ENCODE measurements at places on chromosomes 2 and 18. TPM values are rescaled to one million over a fixed set of nuclear protein-coding genes. Genes with fewer than 3 reads are reported as not detected.

DNA sequence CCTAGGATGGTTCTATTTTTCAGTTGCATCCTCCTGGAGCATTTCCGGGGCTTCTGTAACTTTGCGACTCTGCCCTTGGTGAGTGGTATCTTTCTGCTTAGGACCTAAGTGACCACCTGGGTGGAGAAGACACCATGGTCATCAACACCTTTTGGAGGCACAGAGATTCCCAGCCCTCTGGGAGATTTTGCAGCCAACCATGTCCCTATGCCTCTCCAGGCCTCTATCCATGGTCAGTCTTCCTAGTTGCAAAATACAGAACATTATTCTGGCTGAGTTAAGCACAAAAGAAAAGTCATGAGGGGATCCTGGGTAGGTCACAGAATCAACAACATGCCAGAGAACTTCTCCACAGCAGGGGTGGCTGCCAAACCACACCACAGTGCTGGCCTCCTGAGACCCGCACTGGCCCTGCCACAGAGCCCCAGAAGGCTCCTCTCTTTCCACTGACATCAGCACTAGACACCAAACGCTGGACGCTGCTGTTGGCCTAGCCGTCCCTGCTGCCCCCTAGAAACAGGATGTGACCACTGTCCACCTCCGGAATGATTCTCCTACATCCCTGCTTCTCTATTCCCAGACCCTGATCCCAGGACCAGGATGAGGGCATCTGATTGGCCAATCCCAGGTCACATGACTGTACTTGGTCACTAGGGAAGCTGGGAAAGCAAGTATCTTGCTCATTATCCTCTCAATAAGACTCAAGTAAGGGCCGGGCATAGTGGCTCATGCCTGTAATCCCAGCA lies 47.7 kb downstream of the SMAD7 start:
- no peak for DNase-seq
- H3K27me3 ChIP-seq, result no peaks in the 10 kb centered on the region
- peaks cover 30% of the 10 kb centered on the region for H3K4me1 ChIP-seq
- no peak overlapping the region for H3K4me3 ChIP-seq

VWA3B gene
- 7.9 TPM for total RNA-seq

IL36G gene
- total RNA-seq, result not detected

RPRM gene
- total RNA-seq, result 0.27 TPM

DNA sequence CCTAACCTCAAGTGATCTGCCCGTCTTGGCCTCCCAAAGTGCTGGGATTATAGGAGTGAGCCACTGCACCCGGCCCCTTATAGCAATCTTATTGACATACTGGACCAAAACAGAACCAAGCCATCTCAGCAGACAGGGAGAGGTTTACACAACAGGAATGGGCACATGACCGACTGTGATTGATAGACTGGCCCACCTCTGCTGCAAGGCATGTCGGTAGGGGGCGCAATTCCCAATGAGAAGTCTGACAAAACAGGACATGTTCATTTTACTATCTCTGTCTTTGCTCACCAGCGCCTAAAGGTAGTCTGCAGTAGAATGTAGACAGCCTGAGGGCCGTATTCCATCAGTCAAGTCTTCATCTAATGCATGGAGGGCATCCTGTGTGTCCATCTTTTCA lies 2.0 kb downstream of the LYPD6B start:
- H3K27me3 ChIP-seq, result peaks cover 35% of the 10 kb centered on the region
- H3K4me3 ChIP-seq, result no peak overlapping the region
- H3K36me3 ChIP-seq, result no peaks in the 10 kb centered on the region
- no peak for DNase-seq

DNA sequence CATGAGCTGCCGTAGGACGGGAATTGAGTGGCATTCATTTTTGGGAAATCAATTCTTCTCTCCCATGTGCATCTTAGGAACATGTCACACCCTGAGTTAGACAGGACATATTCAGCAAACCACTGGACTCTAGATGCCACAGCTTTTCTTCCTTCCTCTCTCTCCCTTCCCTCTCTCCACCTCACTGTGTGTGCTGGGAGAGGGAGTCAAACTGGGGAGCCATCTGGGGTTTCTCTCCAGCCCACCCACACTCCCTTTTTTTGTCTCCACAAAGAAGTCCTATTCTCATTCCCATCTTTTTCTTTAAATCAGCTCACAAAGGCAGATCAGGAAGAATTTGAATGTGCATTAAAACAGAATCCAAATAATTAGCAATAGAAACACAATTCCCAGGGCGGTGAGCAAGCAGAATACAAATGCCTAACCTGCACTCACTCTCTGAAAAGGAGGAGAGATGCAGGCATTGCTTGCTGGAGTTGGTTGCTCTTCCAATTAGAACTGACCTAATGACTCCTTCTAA lies 15.4 kb downstream of the CD28 start:
- no peak overlapping the region for H3K4me3 ChIP-seq
- no peaks in the 10 kb centered on the region for H3K36me3 ChIP-seq
- peaks cover 13% of the 10 kb centered on the region for H3K4me1 ChIP-seq
- H3K27me3 ChIP-seq, result no peaks in the 10 kb centered on the region
- DNase-seq, result no peak
- no peak overlapping the region for H3K27ac ChIP-seq

DNA sequence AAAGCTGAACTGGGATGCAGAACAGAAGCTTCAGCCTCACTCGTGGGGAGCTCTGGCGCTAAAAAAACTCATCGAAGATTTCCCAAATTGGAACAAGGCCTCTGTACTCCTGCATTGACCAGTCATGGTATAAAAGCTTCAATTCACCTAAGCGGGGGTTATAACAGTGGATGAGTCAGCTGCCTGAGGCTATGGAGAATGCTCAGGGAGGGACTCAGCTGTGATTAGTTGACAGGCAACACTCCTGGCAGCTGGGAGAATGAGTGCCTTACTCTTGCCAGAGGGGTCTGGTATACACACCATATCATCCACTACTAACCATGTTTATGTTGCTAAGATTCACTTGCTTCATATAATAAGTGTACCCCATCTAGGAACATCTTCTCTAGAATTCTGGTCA lies 350.6 kb upstream of the VRK2 start:
- H3K27me3 ChIP-seq, result no peaks in the 10 kb centered on the region
- H3K27ac ChIP-seq, result no peak overlapping the region
- H3K4me1 ChIP-seq, result no peaks in the 10 kb centered on the region

DNA sequence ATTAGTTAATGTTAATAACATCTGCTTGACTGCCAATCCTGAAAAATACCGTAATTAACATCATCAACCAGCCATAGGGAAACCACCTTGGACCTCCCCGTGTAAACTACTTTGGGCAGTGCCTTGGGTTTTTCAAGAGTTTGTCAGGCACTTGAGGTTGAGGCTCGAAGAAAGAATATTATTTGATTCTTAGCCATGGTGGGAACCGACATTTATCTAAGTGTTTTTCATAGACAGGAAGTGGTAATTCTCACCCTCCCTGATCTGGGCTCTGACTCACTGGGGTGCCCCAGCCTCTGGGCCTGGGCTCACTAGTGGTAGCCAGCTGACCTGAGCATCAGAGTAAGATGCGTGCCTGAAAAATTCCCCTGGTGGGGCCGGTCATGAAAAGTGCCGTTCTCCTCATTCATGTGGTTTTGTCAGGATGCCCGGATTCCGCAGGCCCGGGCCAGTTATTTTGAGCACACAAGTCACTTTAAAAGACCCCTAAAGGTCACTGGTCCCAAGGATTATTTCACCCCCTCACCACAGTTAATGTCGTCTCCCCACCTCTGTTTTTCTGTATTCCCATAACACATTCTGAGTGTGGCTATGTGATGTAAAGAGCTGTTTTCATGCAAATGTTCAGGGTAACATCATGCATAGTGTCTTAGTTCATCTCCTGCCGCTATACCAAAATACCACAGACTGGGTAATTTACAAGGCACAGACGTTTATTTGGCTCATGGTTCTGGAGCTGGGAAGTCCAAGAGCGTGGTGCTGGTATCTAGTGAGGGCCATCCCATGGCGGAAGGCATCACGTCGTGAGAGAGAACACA lies 21.6 kb upstream of the SPATA3 start:
- H3K4me3 ChIP-seq, result no peak overlapping the region
- DNase-seq, result no peak
- no peaks in the 10 kb centered on the region for H3K27me3 ChIP-seq
- H3K4me1 ChIP-seq, result no peaks in the 10 kb centered on the region

DNA sequence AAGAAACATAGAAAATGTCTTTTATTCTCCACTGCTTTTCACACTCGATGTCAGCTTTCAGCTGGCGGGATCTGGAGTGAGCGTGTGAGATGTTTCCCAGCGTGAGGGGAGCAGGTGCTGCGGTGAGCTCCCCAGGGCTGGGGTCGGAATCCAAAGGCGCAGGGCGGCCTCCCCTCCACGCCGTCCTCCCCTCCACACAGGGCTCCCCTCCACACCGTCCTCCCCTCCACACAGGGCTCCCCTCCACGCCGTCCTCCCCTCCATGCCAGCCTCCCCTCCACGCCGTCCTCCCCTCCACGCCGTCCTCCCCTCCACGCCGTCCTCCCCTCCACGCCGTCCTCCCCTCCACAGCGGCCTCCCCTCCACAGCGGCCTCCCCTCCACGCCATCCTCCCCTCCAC lies 26.9 kb upstream of the KCNG2 start:
- peaks cover 19% of the 10 kb centered on the region for H3K27me3 ChIP-seq
- H3K4me1 ChIP-seq, result no peaks in the 10 kb centered on the region
- no peak overlapping the region for H3K4me3 ChIP-seq
- H3K36me3 ChIP-seq, result no peaks in the 10 kb centered on the region
- DNase-seq, result no peak

GRCh38 chr2:160245614-160246155 lies 45.6 kb upstream of the ITGB6 start:
- no peak for DNase-seq
- no peak overlapping the region for H3K27ac ChIP-seq
- no peaks in the 10 kb centered on the region for H3K27me3 ChIP-seq
- no peak overlapping the region for H3K4me3 ChIP-seq

DNA sequence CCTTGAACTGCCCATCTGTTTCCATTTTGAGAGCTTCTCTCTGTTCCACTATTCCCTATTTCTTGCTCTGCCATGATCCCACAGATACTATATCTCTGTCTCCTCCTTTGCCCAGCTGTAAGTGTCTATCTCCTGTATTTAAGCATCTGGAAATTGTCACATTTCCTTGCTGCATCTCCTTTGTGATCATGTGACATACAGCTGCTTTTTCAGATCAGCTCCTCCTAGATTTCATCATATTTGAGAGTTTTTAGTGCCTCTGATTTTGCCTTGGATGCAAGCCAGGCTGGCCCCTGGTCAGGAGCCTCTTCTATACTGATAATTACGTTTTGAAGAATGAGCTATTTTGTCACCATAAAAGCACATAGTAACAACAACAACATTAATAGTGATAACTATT lies 131.7 kb upstream of the TNP1 start:
- no peak overlapping the region for H3K27ac ChIP-seq
- peaks cover 13% of the 10 kb centered on the region for H3K4me1 ChIP-seq
- H3K27me3 ChIP-seq, result no peaks in the 10 kb centered on the region

GRCh38 chr2:240781471-240782220 lies 38.4 kb downstream of the KIF1A start:
- H3K4me1 ChIP-seq, result no peaks in the 10 kb centered on the region
- H3K36me3 ChIP-seq, result no peaks in the 10 kb centered on the region
- H3K27ac ChIP-seq, result no peak overlapping the region
- H3K27me3 ChIP-seq, result peaks cover 13% of the 10 kb centered on the region

DNA sequence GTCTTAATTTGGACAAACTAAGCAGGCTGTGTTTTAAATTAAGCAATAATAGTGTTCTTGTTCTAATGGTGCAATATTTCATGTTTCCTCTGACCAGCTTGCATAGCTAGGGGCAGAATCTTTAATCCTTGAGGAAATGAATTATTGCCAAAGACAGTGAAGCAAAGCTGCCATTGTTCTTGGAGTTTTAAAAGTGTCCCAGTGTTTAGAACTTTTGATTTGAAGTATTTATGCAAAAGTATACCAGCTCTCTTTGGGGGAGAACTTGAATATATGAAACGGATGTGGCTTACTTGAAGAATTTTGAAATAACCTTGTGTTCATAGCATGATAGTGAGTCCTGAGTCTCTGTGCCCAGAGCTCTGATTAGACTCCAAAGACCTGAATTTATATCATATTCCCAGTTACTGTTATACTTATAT lies 33.4 kb downstream of the ITGA6 start:
- no peaks in the 10 kb centered on the region for H3K36me3 ChIP-seq
- H3K27ac ChIP-seq, result no peak overlapping the region
- H3K27me3 ChIP-seq, result peaks cover 4% of the 10 kb centered on the region

GRCh38 chr2:43676322-43677050 lies at the start of gene C1GALT1C1L:
C1GALT1C1L (minus strand) TSS chr2:43676429; CDS start chr2:43676322, 107 bp downstream.
- peaks cover 4% of the 10 kb centered on the region for H3K36me3 ChIP-seq
- peak within 1 kb of the TSS; percentile 50 for H3K4me3 ChIP-seq
- H3K27me3 ChIP-seq, result no peaks in the 10 kb centered on the region
- DNase-seq, result peak; percentile 63

GRCh38 chr2:28748176-28748575 lies 3.5 kb upstream of the PPP1CB start:
- no peak overlapping the region for H3K27ac ChIP-seq
- no peaks in the 10 kb centered on the region for H3K27me3 ChIP-seq
- DNase-seq, result no peak
- H3K4me3 ChIP-seq, result no peak overlapping the region
- H3K4me1 ChIP-seq, result peaks cover 16% of the 10 kb centered on the region

CREG2 gene
- not detected for total RNA-seq

DNA sequence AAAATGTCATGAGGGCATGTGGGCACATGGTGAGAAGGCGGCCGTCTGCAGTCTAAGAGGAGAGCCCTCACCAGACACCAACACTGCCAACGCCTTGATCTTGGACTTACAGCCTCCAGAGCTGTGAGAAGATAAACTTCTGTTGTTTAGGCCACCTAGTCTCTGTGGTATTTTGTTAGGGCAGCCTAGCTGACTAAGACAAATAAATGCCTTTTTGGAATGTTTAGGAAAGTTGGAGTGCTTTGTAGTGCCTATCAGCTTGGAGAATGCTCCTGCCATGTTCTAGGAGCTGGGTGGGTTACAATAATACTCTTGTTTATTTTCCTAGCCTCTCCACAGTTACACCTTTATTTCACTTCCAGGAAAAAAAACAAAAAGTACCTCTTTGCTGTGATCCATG lies 92.0 kb downstream of the SPP2 start:
- no peaks in the 10 kb centered on the region for H3K36me3 ChIP-seq
- no peaks in the 10 kb centered on the region for H3K27me3 ChIP-seq
- DNase-seq, result no peak
- no peaks in the 10 kb centered on the region for H3K4me1 ChIP-seq

GRCh38 chr18:42053188-42053781 lies 98.3 kb downstream of the PIK3C3 start:
- H3K4me1 ChIP-seq, result peaks cover 4% of the 10 kb centered on the region
- H3K27ac ChIP-seq, result no peak overlapping the region
- H3K36me3 ChIP-seq, result peaks cover 36% of the 10 kb centered on the region
- H3K27me3 ChIP-seq, result no peaks in the 10 kb centered on the region
- DNase-seq, result no peak
- no peak overlapping the region for H3K4me3 ChIP-seq

- H3K4me1 ChIP-seq, result no peaks in the 10 kb centered on the region
- DNase-seq, result no peak
- H3K27me3 ChIP-seq, result no peaks in the 10 kb centered on the region
- H3K36me3 ChIP-seq, result peaks cover 100% of the 10 kb centered on the region
Measured at GRCh38 chr2:117945296-117945695, 68.6 kb downstream of the CCDC93 start.

DNA sequence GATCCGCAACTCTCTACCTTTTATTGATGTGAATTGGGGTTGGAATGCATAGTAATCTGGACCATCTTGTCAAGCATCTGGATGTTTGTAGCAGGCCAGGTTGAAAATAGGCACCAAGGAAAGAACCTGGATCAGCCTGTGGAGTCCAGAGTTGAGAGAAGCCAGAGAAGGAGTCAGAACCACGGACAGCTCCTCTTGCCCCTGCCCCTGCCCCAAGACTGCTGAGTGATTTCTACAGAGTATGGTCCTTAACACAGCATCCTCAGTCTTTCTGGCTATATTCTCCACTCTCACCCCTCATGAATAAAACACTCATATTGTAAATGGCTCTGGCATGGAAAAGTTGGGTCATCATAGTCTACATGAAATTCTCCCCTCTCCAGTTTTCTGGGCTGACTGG lies 154.6 kb downstream of the LOXHD1 start:
- H3K27ac ChIP-seq, result no peak overlapping the region
- no peak for DNase-seq
- no peaks in the 10 kb centered on the region for H3K4me1 ChIP-seq
- no peaks in the 10 kb centered on the region for H3K36me3 ChIP-seq
- no peaks in the 10 kb centered on the region for H3K27me3 ChIP-seq
